ENCODE measurements at places on chromosomes 12 and 14. TPM values are rescaled to one million over a fixed set of nuclear protein-coding genes. Genes with fewer than 3 reads are reported as not detected.

The TMCC3 gene
- total RNA-seq, result 15.8 TPM

GRCh38 chr12:42648061-42648460 lies 58.5 kb upstream of the PRICKLE1 start:
- DNase-seq, result no peak

The PIWIL1 gene
- not detected for total RNA-seq

The FBXL14 gene
- total RNA-seq, result 8.4 TPM

The MUCL1 gene
- not detected for total RNA-seq

The TAS2R42 gene
- not detected for total RNA-seq

- no peak for DNase-seq
Measured at GRCh38 chr14:104986487-104987164, 1.0 kb downstream of the CLBA1 start.

DNA sequence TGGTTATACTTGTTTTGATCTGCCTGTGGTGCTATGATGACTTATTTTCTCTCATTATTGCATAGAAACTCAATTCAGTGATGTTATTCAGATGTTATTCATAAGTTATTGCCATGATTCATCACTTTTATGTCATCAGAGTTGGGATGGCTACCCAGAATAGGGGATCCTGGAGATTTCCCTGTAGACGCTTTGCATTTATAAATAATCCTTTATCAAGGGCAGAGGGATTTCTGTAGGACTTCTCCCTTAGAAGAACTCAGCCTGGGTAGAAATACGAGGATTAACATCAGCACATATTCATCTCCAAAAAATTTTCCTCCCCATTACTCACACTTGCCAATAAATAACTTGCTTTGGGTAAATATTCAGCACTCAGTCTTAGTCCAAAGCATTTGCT lies 4.9 kb downstream of the GPRC5A start:
- no peak for DNase-seq

The PTPRO gene
- total RNA-seq, result 5.2 TPM

The ZC3H10 gene
- total RNA-seq, result 7.9 TPM

DNA sequence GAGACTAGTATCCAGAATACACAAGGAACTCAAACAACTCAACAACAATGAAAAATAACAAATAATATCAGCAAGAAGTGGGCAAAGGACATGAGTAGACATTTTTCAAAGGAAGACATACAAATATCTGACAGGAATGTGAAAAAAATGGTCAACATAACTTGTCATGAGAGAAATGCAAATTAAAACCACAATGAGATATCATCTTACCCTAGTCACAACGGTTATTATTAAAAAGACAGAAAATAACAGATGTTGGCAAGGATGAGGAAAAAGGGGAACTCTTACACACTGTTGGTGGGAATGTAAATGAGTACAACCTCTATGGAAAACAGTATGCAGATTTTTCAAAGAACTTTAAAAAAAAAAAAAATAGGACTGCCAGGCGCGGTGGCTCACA lies 20.4 kb downstream of the VWF start:
- no peak for DNase-seq

DNA sequence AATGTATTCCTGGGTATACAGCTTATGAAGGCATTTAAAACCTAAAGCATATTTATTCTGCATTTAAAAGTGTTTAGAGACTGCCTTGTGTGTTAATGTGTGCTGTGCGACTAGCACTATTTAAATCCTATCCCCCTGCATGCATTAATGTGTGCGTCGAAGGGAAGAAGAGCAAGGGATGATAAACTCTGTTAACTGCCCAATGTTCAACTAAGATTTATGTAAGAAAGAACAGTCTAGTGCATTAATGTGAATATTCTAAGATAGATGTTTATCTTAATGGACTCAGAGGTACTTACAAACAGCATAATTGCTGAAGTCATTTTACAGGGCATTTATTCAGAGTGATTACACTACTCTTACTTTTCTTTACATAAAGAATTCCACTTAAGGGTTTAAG lies 424.8 kb downstream of the DIO2 start:
- DNase-seq, result no peak

DNA sequence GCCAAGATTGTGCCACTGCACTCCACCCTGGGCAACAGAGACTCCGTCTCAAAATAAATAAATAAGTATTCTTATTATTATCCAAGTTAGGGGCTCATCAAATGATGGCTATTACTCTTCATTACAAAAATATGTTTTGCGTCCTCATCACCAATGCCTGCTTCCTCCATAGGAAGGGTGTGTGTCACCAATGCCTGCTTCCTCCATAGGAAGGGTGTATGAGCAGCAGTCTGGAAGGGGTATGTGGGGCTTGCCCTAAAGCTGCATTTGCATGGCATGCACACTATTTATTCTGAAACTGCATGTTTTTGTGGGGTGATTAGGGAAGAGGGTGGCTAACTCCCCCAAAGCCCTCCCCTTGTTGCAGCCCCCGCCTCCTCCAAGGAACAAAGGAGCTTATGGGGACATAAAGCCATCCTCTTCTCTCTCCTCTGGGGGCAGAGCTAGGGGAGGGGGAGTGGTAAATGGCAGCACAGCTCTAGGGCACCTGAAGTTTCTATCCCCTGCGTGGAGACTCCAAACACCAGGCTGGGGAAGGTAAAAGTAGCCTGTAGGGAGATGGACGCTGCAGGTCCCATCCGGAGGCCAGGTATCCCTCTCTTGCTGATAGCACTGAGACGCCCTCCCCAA lies 1.3 kb downstream of the CAMKK2 start:
- DNase-seq, result no peak

The SMOC1 gene
- total RNA-seq, result 0.93 TPM

The SYNE3 gene
- total RNA-seq, result 179 TPM

DNA sequence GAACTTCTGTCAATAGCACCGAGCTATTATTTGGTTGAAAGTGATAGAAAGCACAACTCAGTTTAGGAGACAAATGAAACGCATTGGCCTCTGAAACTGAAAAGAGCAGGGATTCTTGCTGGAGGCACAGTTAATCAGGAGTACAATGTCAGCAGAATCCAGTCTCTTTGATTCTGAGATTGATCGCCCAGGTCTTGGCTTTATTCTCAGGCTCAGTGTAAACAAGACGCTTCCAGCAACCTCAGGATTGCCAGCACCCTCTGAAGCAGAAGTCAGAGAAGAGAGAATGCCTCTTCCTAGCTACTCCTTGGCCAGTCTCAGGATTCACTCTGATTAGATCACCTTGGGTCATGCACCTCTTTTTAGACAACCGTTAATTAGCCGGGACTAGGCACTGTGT lies 11.8 kb upstream of the OTUB2 start:
- DNase-seq, result no peak

All from mesenteric fat pad (tissue), 1 donor.